ENCODE measurements at places on chromosomes 5 and 9.

GRCh38 chr5:133232011-133232410, 180.2 kb downstream of the HSPA4 start:
- no peak for DNase-seq

DNA sequence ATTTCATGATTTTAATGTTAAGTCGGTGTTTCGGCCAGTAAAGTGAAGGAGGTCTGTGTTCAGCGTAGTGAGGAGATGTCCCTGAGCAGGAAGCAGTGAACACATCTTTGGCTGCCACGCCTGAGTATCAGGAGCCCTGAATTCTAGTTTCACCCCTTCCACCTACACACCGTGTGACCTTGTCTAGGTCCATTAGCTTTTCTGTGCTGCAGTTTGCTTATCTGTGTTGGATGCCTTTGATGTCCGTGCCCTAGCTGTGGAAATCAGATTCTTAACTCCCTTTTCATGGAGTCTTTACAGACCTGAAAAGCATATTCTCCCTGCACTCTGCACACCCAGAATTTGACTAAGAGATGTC, 601 bp downstream of the FBXO38 start:
- no peak for DNase-seq

DNA sequence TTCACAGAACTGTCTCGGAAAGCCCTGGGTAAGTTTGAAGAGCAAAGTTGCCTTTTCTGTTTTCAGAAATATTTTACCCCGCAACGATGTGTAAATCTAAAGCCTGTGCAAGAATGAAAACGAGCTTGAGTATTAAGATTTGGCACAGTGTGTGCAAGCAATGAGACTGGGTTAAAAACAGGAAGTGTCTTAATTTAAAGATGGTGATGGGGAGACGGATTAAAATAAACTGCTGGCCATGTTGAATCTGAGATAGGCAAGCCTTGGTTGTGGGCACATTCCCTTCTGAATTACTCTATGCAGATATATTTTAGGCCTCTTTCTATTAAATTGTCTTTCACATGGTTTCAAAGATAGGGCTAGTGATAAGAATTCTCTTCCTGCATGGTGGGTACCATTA, 294.2 kb upstream of the DMRT1 start:
- DNase-seq, result no peak

- no peak for DNase-seq
These were observed 233.6 kb upstream of the SLC24A2 start for GRCh38 chr9:20022410-20022809.

GRCh38 chr9:77595426-77596095, 52.6 kb downstream of the GNA14 start:
- no peak for DNase-seq

- no peak for DNase-seq
These were observed 246.4 kb downstream of the SMARCA2 start for GRCh38 chr9:2261421-2262103.

DNA sequence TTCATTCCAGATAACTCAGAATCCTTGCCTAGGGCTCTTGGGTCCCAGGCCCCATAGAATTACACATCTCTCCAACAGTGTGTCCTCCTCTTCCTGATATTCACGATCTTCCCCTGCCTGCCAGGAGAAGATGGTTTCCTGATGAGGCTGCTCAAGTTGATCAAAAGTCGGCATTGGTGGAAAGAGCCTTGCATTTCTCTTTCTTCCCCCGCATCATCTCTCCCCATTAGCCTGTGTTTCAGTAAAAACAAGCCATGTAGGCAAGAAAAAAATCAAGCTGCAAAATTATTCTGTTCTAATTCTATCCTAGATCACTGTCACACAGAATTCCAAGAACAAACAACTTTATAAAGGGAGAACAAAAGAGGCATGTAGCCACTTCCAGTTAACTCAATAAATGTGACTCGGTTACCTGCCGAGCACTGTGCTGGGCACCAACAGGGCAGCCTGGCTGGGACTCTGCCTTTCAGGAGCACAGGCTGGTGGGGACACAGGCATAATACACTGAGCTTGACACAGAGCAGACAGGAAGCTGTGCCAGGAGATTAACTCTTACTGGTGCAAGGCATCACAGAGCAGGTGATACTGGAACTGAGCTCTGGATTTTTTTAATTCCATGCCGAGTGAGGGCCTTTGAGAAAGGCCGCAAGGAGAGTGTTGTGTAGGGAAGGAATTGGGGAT, 25.6 kb downstream of the TMOD1 start:
- no peak for DNase-seq

Data from HTR-8/SVneo (cell line).